ENCODE measurements at places on chromosomes 1 and 21.

DNA sequence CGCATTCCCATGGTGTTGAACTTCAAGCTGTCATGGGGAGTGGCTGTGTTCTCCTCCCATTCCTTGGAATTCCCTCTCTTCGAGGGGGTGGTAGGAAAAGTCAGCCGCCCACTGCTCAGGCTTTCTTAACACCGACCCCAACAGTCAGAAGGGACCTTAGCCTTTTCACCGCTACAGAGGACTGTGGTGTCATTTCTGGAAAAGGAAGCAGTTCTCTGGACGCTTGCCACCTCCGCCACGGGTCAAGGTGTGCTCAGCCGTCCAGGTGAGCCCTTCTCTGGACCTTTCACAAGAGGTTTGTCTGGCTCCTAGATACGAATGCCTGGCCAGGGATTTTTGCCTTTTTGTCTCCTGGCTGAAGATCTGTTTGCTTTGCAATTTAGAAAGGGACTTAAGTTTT, 31.8 kb downstream of the CLIC6 start:
- no peak for DNase-seq

GRCh38 chr1:178092878-178093493, 918 bp upstream of the RASAL2 start:
- no peak for DNase-seq

DNA sequence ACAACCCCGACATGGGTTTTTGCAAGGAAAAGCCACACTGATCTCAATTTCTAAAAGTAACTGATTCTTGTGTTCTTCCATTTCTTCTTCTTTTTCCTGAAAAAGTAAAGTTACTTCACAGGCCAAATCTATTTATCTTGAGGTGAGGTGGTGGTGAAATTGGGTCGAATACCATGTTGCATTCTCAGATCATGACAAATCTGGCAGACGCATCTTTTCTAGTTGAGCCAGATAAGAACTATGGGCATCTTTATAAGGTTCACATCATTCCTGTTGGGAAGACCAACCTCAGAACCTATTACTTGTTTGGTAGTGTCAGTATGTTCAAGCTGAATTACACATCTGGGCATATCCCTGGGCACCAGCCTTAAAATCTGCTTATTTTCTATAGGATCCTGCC, 78.6 kb upstream of the USP25 start:
- DNase-seq, result no peak

- DNase-seq, result no peak
These were observed 225.5 kb upstream of the SAMSN1 start for GRCh38 chr21:14771593-14771992.

- no peak for DNase-seq
These were observed 164.5 kb upstream of the CXADR start for GRCh38 chr21:17348357-17348756.

GRCh38 chr1:71835442-71835813, 446.9 kb downstream of the NEGR1 start:
- no peak for DNase-seq

DNA sequence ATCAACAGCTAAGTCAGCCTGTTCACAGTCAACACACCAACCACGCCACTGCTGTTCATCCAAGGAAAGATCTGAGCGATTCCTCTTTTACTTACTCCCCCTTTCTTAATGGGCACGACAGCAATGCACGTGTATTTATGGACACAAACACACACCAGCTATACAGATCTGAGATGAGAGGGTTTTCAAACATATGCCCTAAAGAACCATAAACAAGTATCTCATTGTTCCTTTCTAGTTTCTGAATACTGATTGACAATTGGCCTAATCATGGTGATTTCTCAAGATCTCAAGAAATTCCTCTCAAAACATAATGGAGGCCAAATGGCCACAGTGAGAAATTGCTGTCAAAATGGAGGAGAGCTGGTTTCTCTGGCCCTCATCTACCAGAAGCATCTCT, 18.0 kb downstream of the TOR3A start:
- no peak for DNase-seq

GRCh38 chr21:28916150-28916893, 76.4 kb downstream of the LTN1 start:
- DNase-seq, result no peak

GRCh38 chr1:13513063-13513894, 524 bp downstream of the LRRC38 start:
- no peak for DNase-seq

GRCh38 chr21:46357335-46357604, 33.3 kb downstream of the PCNT start:
- no peak for DNase-seq

- DNase-seq, result no peak
These were observed 10.8 kb upstream of the MYOM3 start for GRCh38 chr1:24122776-24123175.

- DNase-seq, result no peak
These were observed 14.2 kb downstream of the WASF2 start for GRCh38 chr1:27475720-27476119.

GRCh38 chr1:5819391-5820025, 172.7 kb downstream of the NPHP4 start:
- DNase-seq, result no peak

GRCh38 chr1:217881131-217881543, 250.0 kb downstream of the SPATA17 start:
- peak; percentile 50 for DNase-seq

DNA sequence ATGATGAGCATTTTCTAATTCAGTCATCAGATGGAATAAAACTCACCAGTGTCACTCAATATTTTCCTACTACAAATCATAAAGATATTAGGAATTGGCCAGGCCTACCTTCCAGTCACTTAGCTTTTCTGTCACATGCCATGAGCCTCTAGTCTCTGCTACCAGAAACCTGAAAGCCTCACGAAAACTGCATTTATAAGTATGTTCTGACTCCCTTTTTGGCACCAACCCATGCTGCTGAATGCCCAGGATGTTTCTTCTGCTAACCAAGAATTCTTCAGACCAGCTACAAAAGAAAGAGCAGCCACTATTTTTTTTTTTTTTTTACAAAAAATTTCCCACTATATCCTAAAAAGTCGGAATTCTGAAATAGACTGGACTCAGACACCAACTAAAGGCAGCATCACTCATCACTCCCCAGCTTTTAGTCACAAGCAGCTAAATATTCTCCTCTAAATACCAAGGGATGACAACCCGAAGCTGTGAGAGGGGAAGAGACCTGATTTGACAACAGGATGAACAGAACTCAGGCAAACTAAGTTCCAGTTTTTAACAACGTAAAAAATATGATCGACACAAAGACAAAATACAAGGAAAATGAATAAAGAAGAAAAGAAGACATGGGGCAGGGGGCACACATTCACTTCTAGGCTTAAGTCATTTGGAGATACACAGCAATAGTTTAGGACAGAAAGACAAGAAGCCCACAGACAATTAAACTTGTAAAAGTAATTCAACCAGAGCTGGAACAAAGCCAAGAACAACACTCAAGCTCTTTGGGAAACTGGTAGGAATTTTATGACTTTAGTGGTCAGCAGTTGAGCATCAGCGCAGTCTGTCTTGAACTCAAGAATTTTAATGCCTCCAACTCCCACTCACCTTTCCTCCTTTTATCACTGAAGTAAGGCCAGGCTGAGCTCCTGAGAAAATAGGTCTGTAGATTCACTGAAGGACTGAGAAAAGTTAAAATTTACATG, 1.7 kb downstream of the DCAF8 start:
- DNase-seq, result peak; percentile 79

DNA sequence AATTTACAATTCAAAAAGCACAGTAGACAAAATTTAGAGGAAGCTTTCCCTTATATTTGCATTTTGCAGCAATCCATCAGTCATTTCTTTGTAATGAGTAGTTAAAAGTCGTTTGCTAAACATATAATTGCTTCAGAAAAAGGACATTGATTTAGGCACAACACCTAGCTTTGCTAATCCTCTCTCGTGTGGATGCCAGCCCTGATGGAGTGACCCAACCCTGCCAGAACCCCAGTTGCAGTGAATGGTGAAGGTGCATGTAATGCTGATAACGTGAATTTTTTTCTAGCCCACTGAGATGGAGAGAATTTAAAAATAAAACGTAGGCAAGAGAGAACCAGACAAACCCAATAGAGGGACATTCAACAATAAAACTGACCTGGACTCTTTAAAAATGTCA, 263.4 kb downstream of the GRIK1 start:
- no peak for DNase-seq

GRCh38 chr1:218556016-218556415, 210.9 kb downstream of the TGFB2 start:
- no peak for DNase-seq

- peak; percentile 38 for DNase-seq
These were observed 155.7 kb downstream of the TNFSF18 start for GRCh38 chr1:172895050-172895460.

- DNase-seq, result no peak
These were observed 24.2 kb downstream of the CCDC185 start for GRCh38 chr1:223417444-223417843.

DNA sequence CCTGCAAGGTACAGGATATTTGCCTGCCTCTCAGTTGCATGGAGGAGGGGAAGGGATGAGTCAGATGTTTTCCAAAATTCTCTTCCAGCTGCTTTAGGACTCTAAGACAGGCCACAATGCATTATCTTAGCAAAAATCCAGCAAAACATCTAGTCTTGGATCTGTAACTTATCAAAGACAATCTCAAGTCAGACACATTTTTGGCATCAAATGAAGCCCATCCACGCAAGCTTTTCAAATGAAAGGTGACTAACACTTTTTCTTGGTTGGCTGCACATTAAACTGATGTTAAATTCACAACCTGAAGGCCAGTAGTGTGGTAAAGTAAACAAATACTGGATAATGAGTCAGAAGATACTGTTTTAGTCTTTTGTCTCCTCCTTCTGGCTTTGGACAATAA, 21.3 kb downstream of the FAM78B start:
- DNase-seq, result no peak

- no peak for DNase-seq
These were observed 21.4 kb downstream of the OPRD1 start for GRCh38 chr1:28833381-28833780.

DNA sequence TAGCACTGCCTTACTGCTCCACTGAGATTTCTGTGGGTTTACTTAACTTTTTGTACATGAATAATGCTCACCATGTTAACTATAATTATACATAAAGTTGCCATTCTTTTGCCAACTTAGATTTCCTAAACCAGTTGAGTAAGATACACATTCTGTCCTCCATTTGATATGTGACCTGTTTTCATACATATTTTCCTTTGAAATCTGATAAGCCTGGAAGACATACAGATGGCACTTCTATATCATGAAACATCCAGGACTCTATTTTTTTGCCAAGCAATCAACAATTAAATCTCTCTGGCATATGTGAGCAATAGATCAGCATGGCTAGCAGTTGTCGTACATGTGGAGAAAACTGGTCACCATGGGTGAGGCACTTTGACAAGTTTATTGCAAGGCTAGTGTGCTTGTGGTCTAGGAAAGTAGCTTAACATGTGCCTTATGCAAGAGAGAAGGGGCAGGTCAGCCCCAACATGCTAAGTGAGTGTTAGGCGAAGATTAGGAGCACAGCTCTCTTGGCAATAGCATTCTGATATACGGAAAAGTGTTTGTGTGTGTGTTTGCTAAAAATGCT, 14.2 kb downstream of the PRRX1 start:
- DNase-seq, result no peak

DNA sequence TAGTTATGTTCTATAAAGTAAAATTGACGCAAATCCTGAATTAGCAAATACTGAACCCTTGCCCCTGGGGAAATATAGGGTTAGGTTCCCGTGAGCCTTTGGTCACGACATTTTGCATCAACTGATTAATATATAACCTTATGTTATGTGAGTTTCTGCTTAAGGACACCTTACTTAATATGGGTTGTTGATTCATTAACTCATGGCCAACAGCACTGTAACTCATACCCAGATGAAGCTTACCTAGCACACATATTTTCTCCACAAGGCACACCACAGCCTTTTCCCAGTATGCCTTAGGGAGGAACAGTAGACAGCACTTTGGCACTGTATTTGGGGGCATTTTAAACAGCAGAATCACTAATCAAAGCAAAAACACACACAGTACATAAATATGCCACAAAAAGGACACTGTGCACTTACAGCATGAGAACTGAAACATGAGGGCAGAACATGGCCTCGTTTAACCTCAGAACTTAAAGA, 15.1 kb downstream of the INAVA start:
- DNase-seq, result no peak

- DNase-seq, result no peak
These were observed 19.5 kb upstream of the SH2D2A start for GRCh38 chr1:156836041-156836654.

GRCh38 chr1:7482772-7483495, 288.2 kb upstream of the VAMP3 start:
- no peak for DNase-seq

- no peak for DNase-seq
These were observed 2.2 kb upstream of the CLCA2 start for GRCh38 chr1:86421601-86422280.

DNA sequence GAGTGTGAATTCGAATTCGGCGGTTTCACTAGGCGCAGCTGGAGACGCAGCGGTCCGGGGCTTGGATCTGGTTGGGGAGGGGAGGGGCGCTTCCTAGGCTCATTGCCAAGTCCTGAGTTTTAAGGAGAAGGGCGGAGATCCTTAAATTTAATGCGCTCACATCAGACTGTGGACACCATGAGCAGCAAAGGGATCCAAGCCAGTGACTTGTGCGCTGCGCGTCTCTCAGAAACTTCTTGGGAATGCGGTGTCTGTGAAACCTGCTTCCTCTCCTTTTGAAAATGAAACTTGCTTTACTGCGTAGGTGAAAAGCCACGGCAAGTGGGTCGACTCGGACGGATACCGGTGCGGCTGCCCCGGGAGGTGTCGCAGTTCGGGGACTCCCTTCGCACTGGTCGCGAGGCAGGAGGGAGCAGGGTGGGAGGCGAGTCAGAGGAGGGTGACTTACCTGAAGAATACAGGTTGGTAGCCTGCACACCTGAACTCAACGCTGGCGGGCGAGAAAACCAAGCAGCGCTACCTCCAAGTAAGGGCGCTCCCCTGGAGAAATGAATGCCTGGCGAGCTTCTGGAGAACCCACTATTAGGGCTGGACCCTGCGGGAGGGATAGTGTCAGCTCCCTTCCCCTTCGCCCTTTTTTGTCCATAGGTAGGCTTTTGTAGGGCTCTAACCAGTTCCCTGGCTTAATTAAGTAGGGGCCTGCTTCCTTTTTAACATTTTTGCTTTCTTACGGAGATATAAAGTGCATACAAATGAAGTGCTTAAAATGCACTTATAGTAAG, 992 bp downstream of the TENT5C start:
- peak; percentile 70 for DNase-seq

DNA sequence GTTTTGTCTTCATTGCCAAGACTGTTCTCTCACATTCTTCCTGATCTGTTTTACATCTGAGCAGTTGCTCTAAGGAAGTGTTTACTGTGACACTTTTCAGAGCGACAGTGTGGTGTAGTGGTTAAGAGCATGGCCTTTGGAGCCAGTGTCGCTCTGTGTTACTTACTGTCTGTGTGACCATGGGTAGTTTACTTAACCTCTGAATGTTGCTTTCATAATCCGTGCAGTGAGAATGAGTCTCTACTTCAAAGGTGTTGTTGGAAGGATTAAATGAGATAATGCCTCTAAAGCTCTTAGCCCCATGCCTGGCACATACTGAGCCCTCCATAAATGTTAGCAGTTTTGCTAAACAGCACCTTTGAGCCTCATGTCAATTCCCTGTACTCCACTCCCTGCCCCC, 35.9 kb upstream of the ZFP69B start:
- no peak for DNase-seq

GRCh38 chr1:224763126-224763775, 147.1 kb downstream of the CNIH3 start:
- DNase-seq, result no peak
